H54 (cell line): ENCODE measurements at places on chromosomes 3 and 15.

DNA sequence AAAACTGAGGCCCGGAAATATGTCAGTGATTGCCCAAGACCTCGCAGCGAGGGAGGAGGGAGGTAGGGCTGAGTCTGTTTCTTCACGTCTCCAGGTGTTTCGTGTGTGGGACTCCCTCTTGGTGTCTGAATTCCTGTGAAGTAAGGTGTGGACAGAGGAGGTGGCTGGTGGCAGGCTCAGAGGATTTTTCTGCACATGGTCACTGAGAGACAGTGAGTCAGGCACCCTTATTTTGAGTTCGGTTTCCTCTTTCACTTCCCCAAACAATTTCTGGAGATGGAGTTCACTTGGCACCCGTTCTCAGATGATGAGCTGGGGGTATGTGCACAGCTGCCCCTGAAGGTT is 46.3 kb upstream of the VPS8 start:
- no peak for DNase-seq

- no peak for DNase-seq
These were observed 87.7 kb downstream of the REC114 start for GRCh38 chr15:73530649-73531048.

DNA sequence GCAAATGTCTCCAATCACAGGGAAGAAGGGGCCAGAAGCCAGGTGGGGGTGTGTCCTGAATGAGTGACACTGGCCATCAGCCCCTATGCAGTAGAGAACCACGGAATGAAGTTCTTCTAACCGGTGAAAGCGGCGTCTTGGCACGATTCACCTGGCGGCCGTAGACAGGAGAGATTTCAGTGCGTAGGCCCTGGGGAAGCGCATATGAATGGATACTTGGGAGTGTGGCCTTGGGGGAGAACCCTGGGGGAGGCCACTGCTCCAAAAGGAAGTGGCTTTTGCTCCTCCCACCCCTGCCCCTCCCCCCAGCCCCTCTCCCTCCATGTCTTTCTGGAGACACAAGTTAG is 43.6 kb downstream of the RBPMS2 start:
- DNase-seq, result no peak

- no peak for DNase-seq
These were observed 928.5 kb upstream of the ROBO1 start for GRCh38 chr3:80696280-80696679.

DNA sequence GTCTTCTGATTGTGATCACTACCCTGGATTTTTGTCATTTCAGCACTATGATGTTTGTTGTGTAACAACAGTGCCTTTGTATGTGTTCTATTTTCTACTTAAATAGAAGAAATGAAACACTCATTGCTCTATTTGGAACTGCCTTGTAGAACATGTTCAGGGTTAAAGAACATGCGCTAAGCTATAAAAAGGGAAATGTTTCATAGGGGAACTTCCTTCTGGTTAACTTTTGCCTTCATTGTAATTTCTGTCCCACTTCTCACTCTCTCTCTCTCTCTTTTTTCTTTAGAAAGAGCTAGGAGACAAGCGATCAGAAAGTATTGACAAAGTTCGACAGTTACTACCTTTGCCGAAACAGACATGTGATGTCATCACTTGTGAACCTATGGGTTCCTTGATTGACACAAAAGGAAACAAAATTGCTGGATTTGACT is at the start of gene P2RY12:
P2RY12 (minus strand) TSS at position 13 of the 434 bp plus-strand sequence. CDS start 45,908 bp downstream, outside the sequence.
- no peak for DNase-seq

DNA sequence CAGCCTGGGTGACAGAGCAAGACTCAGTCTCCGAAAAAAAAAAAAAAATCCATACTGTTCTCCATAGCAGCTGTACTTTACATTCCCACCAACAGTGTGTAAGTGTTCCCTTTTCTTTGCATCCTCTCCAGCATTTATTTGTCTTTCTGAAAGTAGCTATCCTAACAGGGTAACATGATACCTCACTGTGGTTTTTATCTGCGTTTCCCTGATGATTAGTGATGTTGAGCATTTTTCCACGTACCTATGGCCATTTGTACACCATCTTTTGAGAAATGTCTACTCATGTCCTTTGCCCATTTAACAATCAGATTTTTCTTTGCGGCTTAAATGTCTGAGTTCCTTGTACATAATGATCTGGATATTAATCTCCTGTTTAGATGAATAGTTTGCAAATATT is 119.3 kb downstream of the RFX7 start:
- no peak for DNase-seq

- DNase-seq, result no peak
These were observed 18.7 kb downstream of the ACTC1 start for GRCh38 chr15:34776606-34777105.

DNA sequence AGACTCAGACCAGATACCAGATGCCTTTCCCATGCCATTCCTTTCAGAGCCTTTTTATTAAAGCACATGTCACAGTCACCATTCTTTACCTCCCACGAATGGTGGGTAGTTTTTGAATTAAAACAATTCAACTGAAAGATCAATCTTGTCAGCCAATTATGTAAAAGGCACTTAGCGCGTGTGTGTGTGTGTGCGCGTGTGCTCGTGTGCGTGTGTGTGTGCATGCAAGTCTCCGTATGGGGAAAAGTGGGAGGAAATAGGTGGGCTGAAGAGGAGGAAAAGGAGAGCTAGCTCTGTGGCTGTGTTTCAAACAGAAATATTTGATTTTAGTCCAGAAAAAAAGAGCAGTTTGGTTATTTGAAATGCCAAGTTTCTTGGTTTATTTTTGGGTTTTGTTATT is 177.2 kb downstream of the KCNAB1 start:
- DNase-seq, result no peak

DNA sequence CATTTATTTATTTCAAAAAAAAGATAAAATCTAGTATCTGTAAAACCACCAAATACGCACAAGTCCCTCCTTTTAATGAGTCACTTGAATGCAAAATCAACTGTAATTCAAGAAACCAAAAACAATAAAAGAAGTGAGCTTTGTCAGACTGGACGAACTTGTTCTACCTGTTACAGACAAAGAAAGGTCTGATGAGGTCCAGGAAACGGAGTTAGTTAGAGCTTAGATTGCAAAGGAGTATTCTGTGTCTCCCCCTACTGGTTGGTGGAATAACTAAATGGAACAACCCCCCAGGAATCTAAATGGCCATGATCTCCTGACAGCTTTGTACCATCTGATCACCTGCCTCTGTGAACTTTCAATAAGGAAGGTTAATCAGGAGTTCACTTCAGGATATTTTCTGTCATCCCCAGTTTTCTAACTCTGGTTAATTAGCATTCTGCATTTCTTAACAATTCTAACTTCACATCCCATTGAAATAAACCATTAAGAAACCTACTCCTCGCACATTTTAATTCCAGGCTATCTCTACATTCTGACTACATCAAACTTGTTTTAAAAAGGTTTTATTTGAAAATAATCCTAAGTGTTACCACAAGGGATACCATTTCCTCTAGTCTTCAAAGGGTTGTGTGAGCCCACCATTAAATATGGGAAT is 333.0 kb upstream of the SATB1 start:
- DNase-seq, result peak; percentile 1
